ENCODE measurements at places on chromosomes 3 and 15.

DNA sequence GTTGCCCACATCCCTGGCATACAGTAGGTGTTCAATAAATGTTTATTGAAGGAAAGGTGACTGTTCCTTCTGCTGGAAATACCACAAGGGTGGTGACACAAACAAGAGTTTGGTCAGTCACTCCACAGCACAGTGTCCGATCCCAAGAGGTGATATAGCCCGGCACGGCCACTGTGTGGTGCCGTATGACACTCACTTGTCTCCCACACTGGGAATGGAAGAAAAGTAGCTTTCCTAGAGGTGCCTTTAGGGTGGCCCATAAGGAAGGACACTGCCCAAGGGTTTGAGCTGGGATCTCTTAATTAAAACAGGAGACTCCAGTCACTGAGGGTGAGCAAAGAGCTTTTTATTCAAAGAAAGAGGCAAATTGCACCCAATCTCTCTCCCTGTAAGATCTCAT is 40.5 kb downstream of the TGM4 start:
- peak; percentile 14 for DNase-seq

DNA sequence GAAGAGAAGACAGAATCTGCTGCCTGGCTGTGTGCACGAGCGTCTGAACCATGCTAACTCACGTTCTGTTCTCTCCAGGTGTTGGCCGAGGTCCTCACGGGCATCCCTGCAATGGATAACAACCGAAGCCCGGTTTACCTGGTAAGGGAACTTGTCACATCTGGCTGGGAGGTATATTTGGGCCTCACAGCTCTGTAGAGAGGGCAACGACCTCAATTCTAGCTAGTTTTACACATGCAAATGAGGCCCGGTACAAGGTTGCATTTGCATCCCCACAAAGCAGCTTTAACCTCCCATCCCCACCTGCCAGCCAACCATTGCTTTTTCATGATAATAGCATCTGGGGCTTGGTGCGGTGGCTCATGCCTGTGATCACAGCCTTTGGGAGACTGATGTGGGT is 22.0 kb upstream of the TATDN2 start:
- DNase-seq = no peak

GRCh38 chr3:58544541-58544940 is 7.6 kb upstream of the ACOX2 start:
- no peak for DNase-seq

GRCh38 chr3:4862973-4863372 is 116.3 kb upstream of the BHLHE40 start:
- no peak for DNase-seq

DNA sequence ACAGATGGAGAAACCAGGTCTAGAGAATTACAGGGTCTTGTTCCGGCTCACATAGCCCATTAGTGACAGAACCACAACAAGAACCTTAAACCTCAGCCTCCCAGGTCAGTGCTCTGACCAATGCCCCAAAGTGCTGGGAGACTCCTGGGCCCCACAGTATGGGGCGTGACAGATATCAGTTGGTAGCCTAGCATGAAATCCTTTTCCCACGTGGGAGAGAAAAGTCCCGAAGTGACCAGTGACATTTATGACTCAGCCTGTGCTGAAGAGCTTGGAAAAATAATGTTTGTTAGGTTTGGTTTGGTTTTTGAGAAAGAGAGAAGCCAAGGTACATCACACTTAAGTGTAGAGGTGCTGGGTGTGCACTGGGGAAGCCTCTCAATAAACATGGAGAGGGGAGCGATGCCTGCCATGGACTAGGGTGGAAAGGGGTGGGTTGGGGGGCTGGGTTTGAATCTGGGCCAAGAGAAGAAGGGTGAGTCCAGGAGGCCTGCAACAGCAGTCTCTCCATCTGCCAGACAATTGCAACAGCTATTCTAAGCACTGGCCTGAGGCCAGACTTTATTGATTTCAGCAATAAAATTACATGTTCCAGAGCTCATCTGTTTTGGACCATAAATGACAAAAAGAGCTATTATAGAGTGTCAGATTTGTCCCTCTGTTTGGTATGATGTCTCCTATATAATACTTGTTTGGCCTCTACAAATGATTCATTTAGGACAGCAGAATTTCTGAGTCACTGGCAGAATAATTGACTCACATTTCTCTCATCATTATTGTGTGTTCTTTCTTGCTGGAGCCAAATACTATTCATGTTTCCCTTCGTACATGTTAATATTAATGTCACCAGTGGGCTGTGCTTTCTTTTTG is 43.4 kb downstream of the C2CD4A start:
- DNase-seq = peak; percentile 77

GRCh38 chr15:70535071-70535954 is 228.0 kb downstream of the UACA start:
- DNase-seq = no peak

DNA sequence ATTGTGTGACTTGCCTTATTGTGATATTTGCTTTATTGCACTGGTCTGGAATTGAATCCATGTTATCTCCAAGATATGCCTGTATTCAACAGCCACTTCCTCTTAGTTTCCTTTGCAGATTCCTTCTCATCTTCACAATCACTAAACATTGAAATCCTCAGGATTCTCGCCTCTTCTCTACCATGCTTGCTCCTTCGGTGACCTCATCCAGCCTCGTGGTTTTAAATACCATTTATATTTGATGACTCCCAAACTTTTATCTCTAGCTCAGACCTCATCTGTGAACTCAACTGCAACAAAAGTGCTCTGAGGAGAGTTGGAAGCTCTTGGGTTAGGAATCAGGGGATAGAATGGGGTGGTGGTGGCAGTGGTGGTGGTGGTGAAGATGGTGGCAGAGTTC is 19.9 kb downstream of the POLR2M start:
- peak; percentile 23 for DNase-seq

GRCh38 chr15:90512276-90512675 is 17.4 kb upstream of the CRTC3 start:
- no peak for DNase-seq

- peak; percentile 3 for DNase-seq
Measured at GRCh38 chr15:79522656-79523055, 90.5 kb downstream of the MINAR1 start.

DNA sequence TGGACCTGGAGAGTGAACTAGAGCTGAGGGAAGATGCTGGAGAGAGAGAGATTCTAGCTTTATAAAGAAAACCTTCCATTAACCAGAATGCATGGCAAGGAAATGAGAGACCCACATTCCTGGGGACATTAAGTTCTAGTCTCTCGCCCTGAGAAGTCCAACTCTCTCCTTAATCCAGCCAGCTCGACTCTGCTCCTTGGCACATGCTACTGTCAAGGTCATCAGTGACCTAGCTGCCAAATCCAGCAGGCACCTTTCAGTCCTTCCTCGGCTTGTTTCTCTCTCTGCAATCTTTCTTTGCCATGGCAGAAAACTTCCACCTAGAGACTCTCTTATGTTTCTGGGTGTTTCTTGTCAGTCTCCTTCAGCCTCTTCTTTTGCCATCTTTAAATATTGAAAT is 40.3 kb downstream of the DGKG start:
- DNase-seq = no peak

GRCh38 chr3:117898722-117899522 is 1135.7 kb downstream of the IGSF11 start:
- DNase-seq = peak; percentile 18

GRCh38 chr3:126845920-126846715 is 136.8 kb upstream of the PLXNA1 start:
- peak; percentile 32 for DNase-seq

GRCh38 chr15:67771189-67771800 is 54.0 kb upstream of the SKOR1 start:
- DNase-seq = no peak

- DNase-seq = peak; percentile 58
Measured at GRCh38 chr3:111715911-111716523, 120.9 kb upstream of the ZBED2 start.
